Motor neuron (in vitro differentiated cells): ENCODE measurements at places on chromosomes 4 and X. TPM values are rescaled to one million over a fixed set of nuclear protein-coding genes. Genes with fewer than 3 reads are reported as not detected.

The ARMCX1 gene
- 32.1 and 39.5 TPM in 2 replicates for total RNA-seq

The PABPC4L gene
- 1.2 and 1.3 TPM in 2 replicates for total RNA-seq

The VCX3B gene
- 0.50 and 1.2 TPM in 2 replicates for total RNA-seq

The SLC49A3 gene
- 1.7 and 2.0 TPM in 2 replicates for total RNA-seq

The ZFP42 gene
- total RNA-seq, result not detected in 2 replicates

The SLC26A1 gene
- 0.59 and 1.5 TPM in 2 replicates for total RNA-seq

The XAGE1A gene
- not detected in 2 replicates for total RNA-seq

The ESX1 gene
- total RNA-seq, result 0.25 and 0.27 TPM in 2 replicates

The GABRG1 gene
- total RNA-seq, result 0.19 and 0.29 TPM in 2 replicates

The ADGRG4 gene
- total RNA-seq, result under 0.01 TPM in 1 of 2 replicates, not detected in the other

The EDA2R gene
- total RNA-seq, result 10.3 and 11.0 TPM in 2 replicates

The SERPINA7 gene
- total RNA-seq, result 0.05 TPM in 1 of 2 replicates, not detected in the other

The MAGEB1 gene
- total RNA-seq, result not detected in 2 replicates
